ENCODE measurements at places on chromosomes 6 and 20.

DNA sequence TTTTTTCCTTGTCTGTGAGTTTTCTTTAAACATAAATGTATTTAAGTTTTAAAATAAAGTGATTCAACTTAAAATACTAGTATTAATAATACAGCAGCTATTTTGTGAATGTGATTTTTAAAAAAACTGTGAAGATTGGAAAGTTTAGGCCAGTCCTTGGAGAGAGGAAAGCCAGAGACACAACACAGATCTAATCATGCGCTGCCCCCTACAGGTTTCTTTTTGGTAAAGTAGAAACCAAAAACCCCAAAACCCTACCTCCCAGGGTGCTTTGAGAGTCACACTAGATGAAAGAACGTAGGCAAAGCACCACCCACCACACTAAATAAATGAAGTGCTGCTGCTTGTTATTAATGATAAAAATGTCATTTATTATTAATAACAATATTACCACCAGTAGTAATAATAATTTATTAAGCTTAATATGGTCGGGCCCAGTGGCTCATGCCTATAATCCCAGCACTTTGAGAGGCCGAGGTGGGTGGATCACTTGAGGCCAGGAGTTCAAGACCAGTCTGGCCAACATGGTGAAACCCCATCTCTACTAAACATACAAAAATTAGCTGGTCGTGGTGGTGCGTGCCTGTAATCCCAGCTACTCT lies 33.7 kb downstream of the SLC9A8 start:
- DNase-seq, result no peak

GRCh38 chr6:7268816-7269555 lies 44.0 kb downstream of the SSR1 start:
- no peak for DNase-seq

- DNase-seq, result no peak
Measured at GRCh38 chr20:41395667-41396664, 29.3 kb upstream of the EMILIN3 start.

DNA sequence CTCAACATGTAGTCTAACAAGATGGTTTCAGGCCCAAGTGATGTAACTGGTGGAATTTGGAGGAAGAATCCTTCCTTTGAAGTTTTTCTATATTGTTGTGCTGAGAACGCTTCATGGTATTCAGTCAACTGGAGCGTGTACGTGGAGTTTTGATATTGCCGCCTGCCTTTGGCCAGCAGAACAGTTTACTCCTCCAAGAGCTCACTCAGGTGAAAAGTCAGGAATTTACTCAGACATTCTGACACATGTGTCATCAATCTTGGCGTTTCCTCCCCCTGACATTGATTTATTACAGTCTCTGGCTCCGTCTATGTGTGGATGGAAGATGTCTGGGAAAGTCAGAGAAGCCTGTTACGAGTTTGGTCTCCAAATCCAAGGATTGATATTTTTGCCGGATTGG lies 19.0 kb upstream of the TGM2 start:
- no peak for DNase-seq

GRCh38 chr6:169215201-169215681 lies 38.4 kb downstream of the THBS2 start:
- DNase-seq, result no peak

- DNase-seq, result no peak
Measured at GRCh38 chr6:151078655-151079054, 161.1 kb upstream of the AKAP12 start.

DNA sequence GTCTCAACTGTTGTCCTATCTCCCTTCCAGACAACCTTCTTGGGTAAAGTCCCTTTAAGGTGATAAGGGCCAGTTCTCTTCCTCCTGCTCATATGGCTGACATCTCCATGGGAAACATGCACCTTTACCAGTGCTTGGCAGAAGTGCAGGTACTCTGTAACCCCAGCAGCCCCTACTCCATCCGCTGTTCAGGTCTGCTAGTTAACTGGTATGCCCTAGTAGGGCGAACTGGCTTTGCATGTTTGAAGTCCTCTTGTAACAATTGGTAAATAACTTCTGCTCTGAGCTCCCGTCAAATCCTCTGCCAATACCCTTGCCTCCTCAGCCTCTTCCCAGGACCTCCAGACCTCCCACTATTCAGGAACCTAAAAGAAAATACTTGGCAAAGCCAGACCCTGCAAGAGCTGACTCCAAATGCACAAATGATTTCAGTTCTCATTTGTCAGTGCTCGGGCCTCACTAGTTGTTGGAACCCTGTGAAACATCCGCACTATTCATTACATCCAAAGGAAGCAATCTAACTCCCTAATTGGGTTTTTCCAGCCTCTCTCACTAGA lies 703.7 kb downstream of the MAFB start:
- DNase-seq, result no peak

DNA sequence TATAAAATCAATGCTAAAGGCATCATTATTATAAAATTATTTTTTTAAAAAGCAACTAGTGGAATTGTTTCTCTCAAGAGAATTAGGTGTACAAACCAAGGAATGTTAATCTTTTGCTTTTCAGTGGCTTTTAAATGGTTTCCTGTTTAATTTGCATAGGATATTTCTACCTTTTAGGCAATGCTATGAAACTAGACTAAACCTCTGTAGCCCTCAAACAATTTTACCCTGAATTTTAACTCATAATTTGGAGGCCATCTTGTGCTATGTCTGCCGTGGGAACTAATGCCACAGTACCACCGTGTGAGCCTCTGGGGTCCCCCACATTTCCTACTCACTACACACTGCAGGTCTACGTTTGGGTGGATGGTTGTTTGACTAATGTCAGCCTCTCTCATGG lies 20.6 kb downstream of the PHACTR2 start:
- no peak for DNase-seq

DNA sequence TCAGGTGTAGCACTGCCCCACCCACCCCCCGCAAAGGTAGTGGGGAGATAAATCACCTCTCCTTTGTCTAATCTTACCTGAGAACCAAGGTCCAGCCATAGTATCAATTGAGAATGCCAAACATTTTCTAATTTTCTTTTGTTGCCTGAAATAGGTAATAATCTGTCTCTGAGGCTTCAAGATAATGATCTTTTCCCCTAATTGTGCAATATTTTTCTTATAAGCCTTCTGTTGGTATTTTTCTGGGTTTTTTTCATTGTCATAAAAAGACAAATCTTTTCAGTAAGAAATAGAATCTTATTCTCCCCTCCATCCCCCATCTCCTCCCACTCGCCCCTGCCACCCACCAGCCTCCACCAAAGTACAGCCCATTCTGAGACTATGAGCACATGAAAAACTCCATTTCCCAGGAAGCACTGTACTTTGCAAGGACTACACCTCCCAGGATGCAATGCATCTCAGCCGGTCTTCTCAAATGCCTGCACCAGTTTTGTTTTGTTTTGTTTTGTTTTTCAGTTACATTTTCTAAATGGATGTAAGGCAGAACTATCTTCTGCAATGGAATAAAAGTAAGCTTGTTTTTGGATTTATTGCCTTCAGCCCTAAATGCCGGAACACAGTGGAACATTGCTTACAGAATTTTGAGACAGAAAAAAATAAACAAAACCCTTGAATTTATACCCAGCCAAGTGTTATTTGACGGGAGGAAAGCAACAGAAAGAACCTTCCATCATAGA lies 268.0 kb downstream of the TFAP2A start:
- no peak for DNase-seq

GRCh38 chr20:61203320-61203719 lies 48.7 kb upstream of the CDH4 start:
- no peak for DNase-seq

DNA sequence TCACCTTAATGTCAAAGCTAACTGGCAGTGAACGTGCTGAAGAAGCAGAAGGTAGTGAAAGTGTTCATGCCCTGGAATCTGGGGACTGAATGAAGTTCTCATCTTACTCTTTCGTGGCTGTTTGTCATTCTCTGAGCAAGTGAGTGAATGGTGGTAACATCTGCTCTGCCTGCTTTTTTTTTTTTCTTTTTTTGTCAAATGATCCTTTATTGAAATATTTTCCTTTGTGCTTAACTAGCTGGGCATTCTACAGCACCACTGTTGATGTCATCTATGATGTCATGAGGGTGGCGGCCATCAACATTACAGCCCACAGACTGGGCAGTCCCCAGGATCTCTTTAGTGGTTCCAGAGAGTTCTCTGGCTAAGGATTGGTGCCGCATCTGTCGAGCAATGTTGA lies 65.2 kb downstream of the RIN2 start:
- no peak for DNase-seq

DNA sequence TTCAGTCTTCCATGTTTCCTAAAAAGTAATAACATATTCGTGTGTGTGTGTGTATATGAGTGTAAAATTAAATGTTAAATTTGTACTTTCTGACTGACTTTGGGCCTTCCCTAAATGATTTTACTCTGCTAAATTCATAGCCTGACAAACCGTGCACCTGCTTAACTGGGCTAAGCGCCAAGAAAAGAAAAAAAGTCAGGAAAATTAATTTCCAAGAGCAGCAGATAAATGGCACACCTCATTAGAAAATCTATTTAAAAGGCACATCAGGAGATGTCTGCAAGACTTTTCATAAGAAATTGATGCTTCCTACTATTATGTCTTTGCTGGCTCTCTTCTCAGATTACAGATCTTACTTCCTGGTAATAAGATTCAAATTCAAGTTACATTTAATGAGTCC lies 72.4 kb downstream of the TRDN start:
- no peak for DNase-seq

GRCh38 chr6:4487538-4487937 lies 288.7 kb upstream of the CDYL start:
- no peak for DNase-seq

GRCh38 chr6:15023448-15023847 lies 222.4 kb upstream of the JARID2 start:
- DNase-seq, result no peak

- DNase-seq, result no peak
Measured at GRCh38 chr6:129874837-129875236, 13.7 kb upstream of the TMEM244 start.

- no peak for DNase-seq
Measured at GRCh38 chr6:12935637-12936036, 219.1 kb downstream of the PHACTR1 start.

GRCh38 chr20:50188287-50188688 lies 2.3 kb upstream of the CEBPB start:
- no peak for DNase-seq

GRCh38 chr20:39619271-39619785 lies 657.2 kb downstream of the DHX35 start:
- DNase-seq, result no peak

GRCh38 chr6:7723554-7723953 lies 2.3 kb upstream of the BMP6 start:
- DNase-seq, result no peak

DNA sequence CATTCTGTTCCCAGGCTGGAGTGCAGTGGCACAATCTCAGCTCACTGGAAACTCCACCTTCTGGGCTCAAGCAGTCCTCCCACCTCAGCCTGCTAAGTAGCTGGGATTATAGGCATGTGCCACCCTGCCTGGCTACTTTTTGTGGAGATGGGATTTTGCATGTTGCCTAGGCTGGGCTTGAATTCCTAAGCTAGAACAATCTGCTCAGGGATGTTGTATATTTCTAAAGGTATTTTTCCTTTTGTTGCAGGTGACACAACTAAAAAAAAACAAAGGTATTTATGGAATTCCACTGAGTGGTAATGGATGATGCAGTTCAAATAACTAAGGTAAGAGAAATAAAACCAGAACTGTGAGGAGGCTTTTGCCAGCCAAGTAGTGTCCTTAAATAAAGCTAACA lies 49.7 kb downstream of the PTPRA start:
- DNase-seq, result no peak

DNA sequence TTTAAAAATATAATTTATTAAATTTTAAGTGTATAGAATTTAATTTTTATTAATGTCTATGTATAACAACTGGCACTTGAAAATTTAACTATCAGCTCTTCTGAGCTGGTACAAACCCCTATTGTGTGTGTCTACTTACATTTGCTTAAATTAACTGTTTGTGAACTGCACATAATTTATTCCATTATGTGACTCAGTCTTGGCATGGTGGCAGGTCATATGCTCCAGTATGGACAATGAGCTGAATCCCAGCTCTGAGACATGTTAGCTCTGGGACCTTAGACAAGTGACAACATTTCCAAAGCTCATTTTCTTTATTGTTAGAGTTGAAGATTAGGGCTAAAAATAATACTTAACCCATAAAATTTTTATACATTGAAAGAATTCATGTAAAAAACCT lies 526.1 kb upstream of the MARCKS start:
- DNase-seq, result no peak

DNA sequence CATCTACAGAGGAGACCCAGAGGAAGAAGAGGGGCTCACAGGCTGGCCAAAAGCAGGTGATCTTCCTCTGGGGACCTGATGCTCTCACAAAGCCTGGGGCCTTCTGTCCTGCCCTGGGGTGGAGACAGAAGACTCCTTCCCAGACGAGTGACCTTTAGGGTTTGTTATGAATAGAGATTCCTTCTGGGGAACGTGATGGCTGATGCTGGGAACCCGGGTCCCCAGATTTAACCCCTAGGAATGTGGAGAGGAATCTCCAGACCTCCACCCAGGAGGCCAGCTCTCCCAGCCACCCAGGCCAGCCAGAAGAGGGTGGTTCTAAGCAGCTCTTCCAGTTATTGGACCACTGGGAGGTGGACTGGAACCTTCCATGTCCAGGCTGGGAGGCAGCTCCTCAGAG lies 16.8 kb upstream of the CCN5 start:
- DNase-seq, result no peak

- DNase-seq, result no peak
Measured at GRCh38 chr20:32140603-32141002, 31.1 kb downstream of the TM9SF4 start.

DNA sequence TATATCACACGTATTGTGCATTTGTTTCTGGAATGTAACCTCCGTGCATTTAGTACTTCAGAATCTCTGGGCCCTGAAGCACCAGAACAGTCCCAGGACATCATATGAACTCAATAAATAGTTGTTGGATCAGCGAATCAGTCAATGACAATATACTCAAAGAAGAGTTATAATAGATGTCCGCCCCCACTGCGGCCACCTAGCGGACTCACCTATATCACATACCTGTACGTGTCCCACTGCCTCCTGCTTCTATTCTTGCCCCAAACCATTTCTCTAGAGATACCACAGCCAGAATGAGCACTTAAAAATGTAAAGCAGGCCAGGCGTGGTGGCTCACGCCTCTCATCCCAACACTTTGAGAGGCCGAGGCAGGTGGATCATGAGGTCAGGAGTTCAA lies 73.9 kb downstream of the DCDC2 start:
- no peak for DNase-seq

Measured in AG04450 (cell line).